Activated naive CD4-positive, alpha-beta T cell treated with anti-CD3 and anti-CD28 coated beads, Interleukin-2, amount 50 U/mL, for 72 hours (primary cell): ENCODE measurements at places on chromosomes 12 and 14. TPM values are rescaled to one million over a fixed set of nuclear protein-coding genes. Genes with fewer than 3 reads are reported as not detected.
A peak's percentile ranks its signal among the peaks of the same experiment; 100 is the strongest.

GRCh38 chr14:95048771-95049312 lies 108.5 kb downstream of the DICER1 start:
- no peak for DNase-seq

DNA sequence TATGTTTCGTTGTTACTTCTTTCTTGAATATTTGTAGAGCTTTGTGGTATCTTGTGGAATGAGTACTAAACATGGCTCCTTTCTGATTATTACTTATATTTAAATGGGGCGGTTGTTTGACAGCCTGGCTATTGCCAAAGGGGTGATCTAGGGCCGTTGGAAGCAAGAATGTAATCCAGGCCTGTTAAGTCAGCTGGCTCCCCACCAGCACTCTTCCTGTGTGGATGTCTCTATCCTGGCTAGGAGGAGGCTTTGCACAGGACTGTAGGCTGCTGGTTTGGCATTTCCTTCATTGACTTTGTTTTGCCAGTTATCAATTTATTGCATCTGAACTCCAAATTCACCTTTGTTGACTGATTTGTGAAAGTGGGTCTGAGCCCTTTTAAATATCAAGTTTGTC lies 5.6 kb downstream of the FAM234B start:
- DNase-seq, result no peak

Gene BCL11B
- 57.8 TPM for total RNA-seq

Gene SLC22A17
- total RNA-seq, result 7.4 TPM

Gene NPFF
- total RNA-seq, result not detected

DNA sequence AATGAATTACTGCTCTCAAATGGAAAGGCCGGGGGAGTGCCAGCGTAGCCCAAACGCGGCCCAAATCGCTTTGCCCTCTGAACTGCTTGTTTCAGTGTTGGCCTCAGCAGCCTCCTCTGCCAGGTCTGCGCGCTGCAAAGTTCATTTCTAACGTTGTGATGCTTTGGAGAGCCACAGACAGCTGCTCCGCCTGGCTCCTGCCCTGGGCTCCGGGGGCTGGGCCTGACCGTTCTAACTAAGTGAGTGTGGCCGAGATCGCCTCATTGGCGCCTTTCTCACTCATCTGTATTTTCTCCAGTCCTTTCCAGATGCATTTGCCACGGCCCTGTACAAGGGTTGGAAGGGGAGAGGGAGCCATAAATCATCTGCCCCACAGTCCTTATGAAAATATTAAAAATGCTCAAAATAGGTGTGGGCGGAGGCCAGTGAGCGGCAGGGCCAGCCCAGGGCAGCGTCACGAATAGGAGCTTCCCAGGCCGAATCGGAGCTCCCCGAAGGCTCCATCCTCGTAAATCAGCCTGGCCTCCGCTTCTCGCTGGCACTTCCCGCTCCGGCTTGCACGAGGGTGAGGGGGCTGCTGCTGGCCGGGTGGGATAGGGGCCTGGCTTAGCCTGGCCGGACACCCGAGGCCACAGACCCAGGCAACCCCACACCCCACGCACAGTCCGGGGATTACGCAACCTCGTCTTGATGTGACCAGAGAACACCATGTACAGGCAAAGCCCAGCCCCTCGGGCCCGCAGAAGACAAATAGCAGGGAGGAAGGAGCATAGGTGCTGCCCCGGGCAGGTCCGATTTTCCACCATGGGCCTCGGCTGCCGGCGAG lies 196.6 kb upstream of the DIO3 start:
- DNase-seq, result no peak

- DNase-seq, result no peak
Observed at GRCh38 chr14:55769877-55770276, 189.9 kb downstream of the KTN1 start.

Gene NFE2
- total RNA-seq, result 0.20 TPM

DNA sequence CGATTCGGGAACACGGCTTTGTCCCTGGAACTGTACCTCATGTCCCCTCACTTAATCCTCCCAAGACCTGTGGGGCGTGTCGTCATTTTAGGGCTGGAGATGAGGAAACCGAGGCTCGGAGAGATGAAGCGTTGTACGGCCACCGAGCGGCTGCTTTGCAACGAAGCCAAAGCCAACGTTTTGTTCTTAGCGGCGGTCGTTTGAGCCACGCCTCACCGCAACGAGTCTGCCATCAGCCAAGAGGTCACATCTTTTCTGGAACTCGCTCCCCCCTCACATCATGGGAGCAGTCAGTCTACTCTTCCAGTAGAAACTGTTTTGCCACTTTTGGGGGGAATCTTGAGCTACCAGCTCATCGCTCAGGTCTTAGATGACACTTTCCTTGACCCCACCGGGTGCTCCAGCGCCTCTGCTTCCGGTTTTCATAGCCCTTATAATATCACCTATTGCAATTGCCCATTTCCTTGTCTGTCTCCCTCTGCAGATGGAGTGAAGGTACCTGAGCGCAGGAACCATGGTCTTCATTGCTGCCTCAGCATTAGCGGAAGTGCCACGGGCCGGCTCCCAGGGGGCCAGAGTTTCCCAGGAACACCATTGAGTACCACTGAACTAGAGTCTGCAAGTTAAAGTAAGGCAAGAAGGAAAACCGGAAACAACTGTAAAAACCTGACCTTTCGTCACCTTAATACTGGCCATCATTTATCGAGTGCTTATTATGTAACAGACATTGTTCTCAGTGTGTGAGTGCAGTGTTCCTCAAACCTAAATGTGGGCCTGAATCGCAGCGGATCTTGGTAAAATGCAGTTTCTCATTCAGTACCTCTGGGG lies 19.6 kb downstream of the NINJ2 start:
- DNase-seq, result no peak

GRCh38 chr14:62017651-62018230 lies 255.5 kb downstream of the SNAPC1 start:
- no peak for DNase-seq

Gene NKX2-1
- total RNA-seq, result not detected

Gene COA8
- total RNA-seq, result 39.9 TPM

Gene OR6C65
- total RNA-seq, result not detected

DNA sequence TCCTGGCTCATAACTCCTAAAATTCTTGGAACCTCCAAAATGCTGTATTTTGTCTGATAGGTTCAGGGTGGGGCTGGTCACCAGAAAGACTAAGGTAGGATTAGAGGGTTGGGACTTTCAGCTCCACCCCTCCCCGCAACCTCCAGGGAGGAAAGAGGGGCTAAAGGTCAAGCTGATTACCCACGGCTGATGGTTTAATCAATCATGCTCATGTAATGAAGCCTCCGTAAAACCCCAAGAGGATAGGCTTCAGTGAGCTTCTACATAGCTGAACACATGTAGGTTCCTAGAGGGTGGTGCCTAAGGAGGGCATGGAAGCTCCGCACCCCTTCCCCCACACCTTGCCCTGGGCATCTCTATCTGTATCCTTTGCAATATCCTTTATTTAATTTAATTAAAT lies 60.0 kb downstream of the DGLUCY start:
- no peak for DNase-seq

DNA sequence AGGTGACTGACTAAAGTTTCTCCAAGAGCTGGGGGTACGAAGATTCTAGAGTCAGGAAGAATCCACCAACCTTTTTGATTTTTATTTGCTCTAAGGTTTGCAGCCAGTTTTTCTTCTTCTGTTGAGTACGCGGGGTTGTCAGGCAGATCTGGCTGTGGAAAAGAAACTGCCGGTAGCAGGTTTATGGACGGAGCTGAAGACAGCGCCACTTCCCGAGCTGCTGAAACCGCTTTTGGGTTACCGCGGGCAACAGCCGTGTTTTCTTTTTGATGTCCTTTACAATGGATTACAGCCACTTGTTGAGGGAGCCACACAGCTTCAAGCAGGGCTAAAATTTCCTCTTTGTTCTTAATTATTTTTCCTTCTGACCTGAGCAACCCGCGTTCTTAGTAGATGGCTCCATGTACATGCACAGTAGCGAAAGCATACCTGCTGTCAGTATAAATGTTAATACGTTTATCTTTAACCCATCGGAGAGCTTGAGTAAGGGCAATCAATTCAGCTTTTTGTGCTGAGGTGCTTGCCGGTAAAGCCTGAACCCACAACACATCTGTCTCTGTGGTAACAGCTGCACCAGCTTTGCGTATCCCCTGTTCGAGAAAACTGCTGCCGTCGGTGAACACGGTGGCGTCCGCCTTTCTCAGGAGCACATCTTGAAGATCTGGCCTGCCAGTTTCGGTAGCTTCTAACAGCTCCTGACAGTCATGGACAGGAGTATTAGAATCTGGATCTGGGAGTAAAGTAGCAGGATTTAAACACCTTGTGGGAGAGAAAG lies 674.3 kb downstream of the TMEM121 start:
- no peak for DNase-seq

- no peak for DNase-seq
Observed at GRCh38 chr14:22448035-22448904, 140.8 kb downstream of the DAD1 start.

Gene SDR9C7
- total RNA-seq, result not detected

- DNase-seq, result no peak
Observed at GRCh38 chr14:59207506-59207933, 19.1 kb downstream of the DAAM1 start.

GRCh38 chr12:106871477-106871876 lies 84.2 kb upstream of the TMEM263 start:
- no peak for DNase-seq

DNA sequence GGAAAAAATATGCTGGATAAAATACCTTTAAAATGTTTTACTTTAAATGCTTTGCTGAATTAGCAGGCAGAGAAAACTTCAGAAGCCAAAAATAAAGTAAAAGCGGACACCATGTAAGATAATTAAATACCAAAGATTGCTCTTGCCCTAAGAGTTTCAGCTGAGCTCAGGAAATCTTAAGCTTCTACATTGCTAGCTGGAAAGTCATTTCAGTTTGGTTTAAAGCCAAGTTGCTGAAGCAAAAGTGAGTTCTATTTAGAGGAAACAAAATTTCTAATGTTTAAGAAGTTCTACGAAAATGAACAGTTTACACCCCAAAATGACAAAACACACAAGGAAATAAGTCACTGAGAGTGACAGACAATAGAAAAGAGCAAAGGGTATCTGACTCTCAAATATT lies 310.0 kb downstream of the ADAMTS20 start:
- DNase-seq, result no peak

GRCh38 chr12:90086281-90086680 lies 377.6 kb upstream of the ATP2B1 start:
- DNase-seq, result no peak

Gene HSPB8
- not detected for total RNA-seq

Gene RTN1
- total RNA-seq, result not detected

GRCh38 chr12:104469523-104469922 lies 12.8 kb downstream of the CHST11 start:
- DNase-seq, result no peak

Gene KLHL33
- total RNA-seq, result 0.04 TPM

- DNase-seq, result no peak
Observed at GRCh38 chr14:101467181-101467926, 93.9 kb upstream of the DIO3 start.

DNA sequence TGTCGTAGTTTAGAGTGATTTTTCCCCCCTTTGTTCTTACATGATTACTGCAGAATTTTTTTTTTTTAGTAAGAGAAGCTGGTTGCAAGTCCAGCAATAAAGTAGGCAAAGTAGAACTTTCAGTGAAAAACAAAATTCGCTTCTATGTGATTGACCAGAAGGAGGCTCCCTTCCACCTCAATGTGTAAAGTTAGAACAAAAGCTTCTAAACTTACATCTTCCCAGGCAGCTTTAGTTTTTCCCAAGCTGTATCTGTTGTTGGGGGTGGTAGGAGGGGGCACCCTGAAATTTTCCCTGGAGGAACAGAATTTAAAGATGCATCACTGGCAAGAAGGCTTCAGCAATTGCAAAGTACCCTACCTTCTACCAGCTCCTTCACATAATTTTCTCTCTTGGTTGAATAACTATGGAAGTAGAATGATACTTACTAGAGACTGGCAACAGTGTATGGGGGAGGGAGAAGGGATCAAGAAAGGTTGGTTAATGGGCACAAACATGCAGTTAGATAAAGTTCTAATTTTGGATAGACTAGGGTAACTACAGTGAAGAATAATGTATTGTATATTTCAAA lies 87.3 kb upstream of the E2F7 start:
- DNase-seq, result no peak

DNA sequence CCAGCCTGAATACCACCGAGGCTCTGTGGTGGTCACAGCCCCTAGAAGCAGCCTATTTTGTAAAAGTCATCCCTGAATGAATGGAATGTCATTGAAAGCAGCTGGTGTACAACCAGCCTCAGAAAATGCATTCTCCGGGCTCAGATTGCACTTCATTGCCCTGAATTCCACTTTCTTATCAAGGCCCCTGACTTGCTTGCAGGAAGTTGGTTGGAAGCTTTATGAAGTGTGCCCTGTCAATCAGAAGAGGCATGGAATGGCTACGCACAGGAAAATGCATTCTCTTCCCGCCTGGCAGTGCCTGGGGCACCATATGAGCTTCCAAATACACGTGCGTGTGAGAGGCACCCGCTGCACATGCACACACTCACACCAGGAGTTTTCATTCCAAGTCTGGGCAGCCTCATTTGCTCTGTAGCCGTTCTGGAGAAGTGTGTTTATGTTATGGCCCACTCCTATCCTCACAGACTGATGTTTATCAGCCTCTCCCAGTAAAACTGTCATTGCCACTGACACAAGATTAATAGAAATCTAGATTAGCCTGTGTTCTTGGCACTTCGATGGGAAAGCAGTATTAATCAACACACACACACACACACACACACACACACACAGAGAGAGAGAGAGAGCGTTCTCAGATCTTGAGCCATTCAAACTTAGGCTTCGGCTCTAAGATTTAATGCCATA lies 63.9 kb downstream of the NUAK1 start:
- DNase-seq, result no peak

DNA sequence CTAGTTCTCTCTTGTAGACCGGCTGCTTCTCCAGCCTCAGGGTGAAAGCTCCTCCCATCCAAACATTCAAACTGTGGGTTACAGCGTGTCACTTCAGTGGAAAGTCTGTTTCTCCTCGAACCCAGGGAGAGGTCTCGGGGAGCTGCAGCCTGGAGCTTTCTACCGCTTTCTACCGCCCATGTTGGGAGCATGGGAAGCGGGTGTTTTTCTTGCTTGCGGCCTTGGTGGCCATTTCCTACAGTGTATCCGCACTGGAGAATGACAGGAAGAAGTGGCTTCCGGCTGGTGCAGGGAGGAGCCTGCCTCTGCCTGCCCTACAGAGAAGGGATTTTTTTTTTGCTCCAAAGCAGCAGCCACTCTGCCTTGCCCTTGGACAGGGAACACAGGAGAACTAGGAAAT lies 21.2 kb downstream of the ZFP36L1 start:
- peak; percentile 13 for DNase-seq

GRCh38 chr14:89227496-89227836 lies 189.6 kb downstream of the FOXN3 start:
- no peak for DNase-seq

Gene CCDC38
- total RNA-seq, result 0.57 TPM

DNA sequence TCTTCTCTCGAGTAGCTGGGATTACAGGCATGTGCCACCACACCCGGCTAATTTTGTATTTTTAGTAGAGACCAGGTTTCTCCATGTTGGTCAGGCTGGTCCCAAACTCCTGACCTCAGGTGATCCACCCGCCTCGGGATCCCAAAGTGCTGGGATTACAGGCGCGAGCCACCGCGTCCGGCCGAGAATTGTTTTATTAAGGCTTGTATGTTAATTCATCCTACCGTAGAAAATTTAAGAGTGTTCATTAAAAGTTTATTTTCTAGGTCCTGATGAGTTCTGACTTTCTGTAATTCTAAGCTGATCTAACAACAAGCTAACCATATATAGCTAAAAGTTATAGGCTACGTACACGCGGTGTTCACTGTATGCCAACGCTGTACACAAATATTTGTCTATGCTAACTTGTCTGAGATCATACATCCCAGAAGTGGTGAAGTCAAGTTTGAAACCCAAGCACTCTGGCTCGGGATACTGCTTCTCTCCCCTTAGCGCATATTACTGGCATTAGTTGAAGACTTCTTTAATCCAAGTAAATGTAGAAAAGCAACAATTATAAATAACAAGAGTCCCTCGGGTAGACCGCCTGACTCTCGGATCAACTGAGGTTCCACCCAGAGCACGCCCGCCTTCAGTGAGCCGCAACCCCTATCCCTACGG lies 570 bp upstream of the MRPS35 start:
- no peak for DNase-seq
